Activated T-helper 2 cell treated with anti-CD3 and anti-CD28 coated beads, Interferon-gamma antibody, Interleukin-2, Interleukin-4, amounts not matched to agents 10 μg/mL and 5 μg/mL and 100 μg/mL, durations not matched to agents 14 hours and 24 hours and 36 hours (primary cell): ENCODE measurements at places on chromosomes 2 and 18.

GRCh38 chr2:120392923-120393322, 47.0 kb downstream of the INHBB start:
- H3K27ac ChIP-seq: no peak overlapping the region
- no peaks in the 10 kb centered on the region for H3K36me3 ChIP-seq
- H3K4me1 ChIP-seq: no peaks in the 10 kb centered on the region
- no peak for DNase-seq
- H3K27me3 ChIP-seq: no peaks in the 10 kb centered on the region

- no peaks in the 10 kb centered on the region for H3K36me3 ChIP-seq
- peaks cover 16% of the 10 kb centered on the region for H3K27me3 ChIP-seq
- H3K27ac ChIP-seq: no peak overlapping the region
Observed at GRCh38 chr2:102848366-102848839, 86.6 kb downstream of the TMEM182 start.

DNA sequence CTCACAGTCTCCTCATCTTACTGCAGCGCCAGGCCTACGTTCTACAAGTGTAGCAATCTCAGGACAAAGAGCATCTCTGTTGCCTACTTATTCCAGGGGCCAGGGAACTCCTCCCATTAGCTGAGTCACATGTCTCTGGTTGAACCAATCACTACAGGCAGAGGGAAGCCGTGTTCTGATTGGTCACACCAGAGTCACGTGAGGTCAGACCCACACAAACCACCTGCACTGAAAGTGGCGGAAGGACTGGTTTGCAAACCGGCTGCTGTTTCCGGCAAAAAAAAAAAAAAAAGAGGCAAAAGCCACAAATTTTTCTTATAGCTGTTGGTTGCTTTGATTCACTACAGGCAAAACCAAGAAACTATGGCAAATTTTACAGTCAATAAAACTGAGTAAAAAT, 21.9 kb upstream of the USP14 start:
- H3K36me3 ChIP-seq: no peaks in the 10 kb centered on the region
- H3K4me3 ChIP-seq: no peak overlapping the region
- H3K27ac ChIP-seq: no peak overlapping the region

- no peaks in the 10 kb centered on the region for H3K4me1 ChIP-seq
- H3K36me3 ChIP-seq: no peaks in the 10 kb centered on the region
- no peak overlapping the region for H3K27ac ChIP-seq
- H3K4me3 ChIP-seq: no peak overlapping the region
- no peak for DNase-seq
- H3K27me3 ChIP-seq: no peaks in the 10 kb centered on the region
Observed at GRCh38 chr2:23100406-23100805, 284.6 kb upstream of the KLHL29 start.

GRCh38 chr2:7007488-7007845, 90.3 kb downstream of the RNF144A start:
- DNase-seq: no peak
- no peak overlapping the region for H3K4me3 ChIP-seq
- H3K27me3 ChIP-seq: no peaks in the 10 kb centered on the region
- peaks cover 8% of the 10 kb centered on the region for H3K4me1 ChIP-seq
- H3K36me3 ChIP-seq: peaks cover 11% of the 10 kb centered on the region

DNA sequence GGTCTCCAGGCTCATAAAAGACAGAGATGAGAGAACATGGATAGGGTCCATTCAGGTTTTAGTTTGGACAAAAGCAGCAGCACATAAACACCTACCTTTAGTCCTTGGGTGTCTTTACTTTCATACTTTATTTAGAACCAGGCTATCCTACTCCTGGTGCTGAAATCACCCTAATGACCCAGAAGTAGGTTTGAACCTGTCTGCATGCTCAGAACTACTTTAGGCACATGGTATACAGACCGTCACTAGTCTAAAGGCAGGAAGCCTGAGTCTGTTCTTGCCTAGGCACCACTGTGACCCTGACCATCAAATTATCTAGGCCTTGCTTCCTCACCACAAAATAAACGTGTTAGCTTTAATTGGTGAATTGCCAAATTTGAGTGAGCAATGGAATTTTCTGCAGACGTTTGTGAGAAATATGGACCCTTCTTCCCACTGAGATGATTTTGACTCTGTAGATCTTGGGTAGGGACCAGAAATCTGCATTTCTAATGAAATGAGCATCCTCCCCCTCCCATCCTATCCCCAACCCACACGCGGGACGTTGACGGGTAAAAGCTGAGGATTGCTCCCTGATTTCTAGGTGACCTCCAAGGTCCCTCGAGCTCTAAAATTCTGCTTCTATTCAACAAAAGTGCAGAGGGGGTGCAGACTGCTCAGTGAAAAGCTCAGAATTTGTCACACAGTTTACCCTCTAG, 75.1 kb downstream of the PLEKHM3 start:
- H3K27me3 ChIP-seq: no peaks in the 10 kb centered on the region
- no peak overlapping the region for H3K4me3 ChIP-seq
- H3K36me3 ChIP-seq: no peaks in the 10 kb centered on the region
- no peak overlapping the region for H3K27ac ChIP-seq

GRCh38 chr2:23206650-23207049, 178.3 kb upstream of the KLHL29 start:
- H3K4me1 ChIP-seq: no peaks in the 10 kb centered on the region
- no peak overlapping the region for H3K4me3 ChIP-seq
- DNase-seq: no peak
- no peaks in the 10 kb centered on the region for H3K36me3 ChIP-seq
- H3K27ac ChIP-seq: no peak overlapping the region
- peaks cover 4% of the 10 kb centered on the region for H3K27me3 ChIP-seq

GRCh38 chr18:34049511-34049910, 175.2 kb downstream of the NOL4 start:
- H3K36me3 ChIP-seq: no peaks in the 10 kb centered on the region
- no peak for DNase-seq
- no peaks in the 10 kb centered on the region for H3K4me1 ChIP-seq
- no peak overlapping the region for H3K27ac ChIP-seq

DNA sequence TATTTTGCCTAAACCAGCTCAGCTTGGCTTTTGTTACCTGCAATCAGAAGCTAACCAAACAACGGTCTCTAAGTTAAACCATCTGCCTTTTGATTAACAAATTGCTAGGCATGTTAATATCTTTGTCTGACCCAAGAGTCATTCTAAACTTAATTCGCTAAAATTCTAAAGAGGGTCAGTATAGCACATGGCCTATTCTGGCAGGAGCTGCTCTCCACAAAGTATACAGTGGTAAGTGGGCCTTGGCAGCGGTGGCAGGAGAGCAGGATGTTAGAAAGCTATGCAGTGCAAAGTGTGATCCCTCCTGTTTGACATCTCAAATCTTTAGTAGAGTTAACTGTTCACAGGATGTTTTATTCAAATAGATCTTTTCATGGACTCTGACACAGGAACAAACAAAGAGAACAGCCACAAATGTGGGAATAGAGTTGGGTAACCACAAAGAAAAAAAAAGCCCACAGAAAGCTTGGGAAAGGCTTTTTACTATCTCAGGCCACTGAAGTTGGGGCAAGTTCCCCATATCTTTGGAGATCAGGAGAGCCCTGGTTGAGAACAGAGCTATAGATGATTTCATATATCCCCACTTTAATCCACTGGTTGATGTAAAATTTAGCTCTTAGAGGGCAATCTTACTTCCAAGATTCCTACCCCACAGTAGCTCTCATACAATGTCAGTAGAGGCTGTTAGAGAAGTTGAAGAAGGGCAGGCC, 10.6 kb downstream of the CFAP210 start:
- peaks cover 7% of the 10 kb centered on the region for H3K36me3 ChIP-seq
- H3K27me3 ChIP-seq: peaks cover 7% of the 10 kb centered on the region
- H3K4me3 ChIP-seq: no peak overlapping the region

- DNase-seq: no peak
- H3K27ac ChIP-seq: no peak overlapping the region
- H3K4me3 ChIP-seq: peak overlapping the region; percentile 88
- peaks cover 3% of the 10 kb centered on the region for H3K36me3 ChIP-seq
Observed at GRCh38 chr2:40450066-40450795, 1.7 kb downstream of the SLC8A1 start.

GRCh38 chr2:220103596-220103995, 476.2 kb downstream of the SLC4A3 start:
- no peaks in the 10 kb centered on the region for H3K27me3 ChIP-seq

- H3K27me3 ChIP-seq: no peaks in the 10 kb centered on the region
- peaks cover 37% of the 10 kb centered on the region for H3K36me3 ChIP-seq
- no peak for DNase-seq
- no peak overlapping the region for H3K4me3 ChIP-seq
- peak overlapping the region; percentile 42 for H3K27ac ChIP-seq
Observed at GRCh38 chr2:11757101-11757500, 10.7 kb downstream of the LPIN1 start.

- DNase-seq: no peak
- no peak overlapping the region for H3K27ac ChIP-seq
- no peaks in the 10 kb centered on the region for H3K27me3 ChIP-seq
- H3K4me1 ChIP-seq: peaks cover 53% of the 10 kb centered on the region
Observed at GRCh38 chr2:196274387-196274809, 103.0 kb upstream of the STK17B start.

- DNase-seq: no peak
- H3K36me3 ChIP-seq: no peaks in the 10 kb centered on the region
- peaks cover 2% of the 10 kb centered on the region for H3K27me3 ChIP-seq
Observed at GRCh38 chr2:46487667-46488335, 8.4 kb downstream of the TMEM247 start.

GRCh38 chr18:46732801-46733200, 24.1 kb downstream of the ST8SIA5 start:
- no peaks in the 10 kb centered on the region for H3K4me1 ChIP-seq
- no peak overlapping the region for H3K4me3 ChIP-seq
- DNase-seq: no peak
- H3K27ac ChIP-seq: no peak overlapping the region
- peaks cover 2% of the 10 kb centered on the region for H3K27me3 ChIP-seq

DNA sequence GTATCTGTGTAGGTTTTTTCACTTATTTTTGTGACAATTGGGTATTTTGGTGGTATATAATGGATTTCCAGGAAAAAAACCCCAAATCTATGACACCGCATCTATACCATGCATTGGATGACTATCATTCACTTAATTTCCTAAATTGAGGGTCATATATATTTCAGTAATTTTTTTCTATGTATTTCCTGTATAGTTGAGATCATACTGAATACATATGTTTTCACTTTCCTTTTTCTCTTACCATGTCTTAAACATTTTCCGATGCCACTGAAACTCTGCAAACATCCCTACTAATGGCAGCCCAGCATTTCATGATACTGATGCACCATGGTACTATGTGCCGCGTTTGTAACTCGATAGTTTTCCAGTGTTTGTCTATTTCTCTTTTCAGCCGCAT, 40.4 kb downstream of the CDKL4 start:
- peak overlapping the region; percentile 33 for H3K27ac ChIP-seq
- H3K4me1 ChIP-seq: peaks cover 24% of the 10 kb centered on the region
- H3K4me3 ChIP-seq: no peak overlapping the region

DNA sequence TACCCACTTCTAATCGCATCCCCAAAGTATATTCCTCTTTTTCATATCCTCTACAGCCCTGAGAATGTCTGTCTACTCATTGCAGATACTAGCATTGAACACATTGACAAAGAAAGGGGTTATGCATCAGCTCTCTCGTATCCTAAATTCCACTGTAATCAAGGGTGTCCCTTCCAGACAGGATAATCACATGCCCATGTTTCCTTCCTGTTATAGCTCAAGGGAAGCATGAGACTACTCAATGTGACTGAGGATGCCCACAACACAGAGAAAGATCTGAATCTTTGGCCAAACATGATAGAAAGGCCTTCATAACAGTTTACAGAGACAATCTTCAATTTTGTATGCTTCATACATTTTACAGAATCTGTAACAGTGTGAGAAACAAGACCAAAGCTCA, 69.2 kb downstream of the HIBCH start:
- no peak overlapping the region for H3K4me3 ChIP-seq
- no peak overlapping the region for H3K27ac ChIP-seq
- peaks cover 33% of the 10 kb centered on the region for H3K36me3 ChIP-seq
- H3K4me1 ChIP-seq: no peaks in the 10 kb centered on the region

GRCh38 chr18:55349685-55350084, 238.3 kb downstream of the TCF4 start:
- H3K27me3 ChIP-seq: peaks cover 6% of the 10 kb centered on the region
- H3K4me3 ChIP-seq: no peak overlapping the region
- H3K36me3 ChIP-seq: no peaks in the 10 kb centered on the region
- no peak overlapping the region for H3K27ac ChIP-seq
- no peak for DNase-seq

GRCh38 chr2:6647046-6647445, 218.7 kb downstream of the CMPK2 start:
- no peak overlapping the region for H3K27ac ChIP-seq
- H3K36me3 ChIP-seq: no peaks in the 10 kb centered on the region
- H3K4me1 ChIP-seq: no peaks in the 10 kb centered on the region
- H3K27me3 ChIP-seq: no peaks in the 10 kb centered on the region

DNA sequence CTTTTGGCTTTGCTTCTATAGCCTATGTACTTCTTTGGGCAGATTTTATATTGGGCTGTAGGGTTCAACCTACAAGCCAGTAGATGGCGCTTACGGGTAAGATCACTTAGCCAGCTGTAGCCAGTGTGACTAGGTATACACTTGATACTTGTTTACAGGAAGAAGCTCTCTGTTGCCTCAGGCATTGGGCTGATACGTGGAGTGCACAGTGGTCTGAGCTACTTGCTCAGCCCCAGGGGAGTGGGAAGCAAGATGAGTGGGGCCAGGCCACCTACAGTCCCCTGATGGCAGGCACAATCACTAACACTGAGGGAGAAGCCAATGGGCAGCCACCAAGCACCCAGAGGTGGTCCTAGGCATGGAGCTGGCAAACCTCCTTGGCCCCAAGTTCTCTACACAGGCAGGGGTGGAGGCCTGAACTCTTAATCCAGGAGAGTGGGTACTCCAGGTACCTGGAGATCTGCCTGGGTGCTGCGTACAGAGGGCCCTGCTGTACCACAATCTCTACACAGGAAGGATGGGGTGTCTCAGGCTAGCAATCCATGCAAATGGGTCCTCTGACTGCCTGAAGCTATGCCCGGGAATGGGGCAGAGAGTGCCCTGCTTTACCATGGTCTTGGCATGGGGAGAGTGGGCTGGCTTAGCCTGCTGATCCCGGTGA, 122.2 kb downstream of the NCOA1 start:
- peak overlapping the region; percentile 76 for H3K27ac ChIP-seq
- peak; percentile 30 for DNase-seq
- H3K4me1 ChIP-seq: peaks cover 12% of the 10 kb centered on the region
- no peaks in the 10 kb centered on the region for H3K27me3 ChIP-seq
- H3K4me3 ChIP-seq: no peak overlapping the region

DNA sequence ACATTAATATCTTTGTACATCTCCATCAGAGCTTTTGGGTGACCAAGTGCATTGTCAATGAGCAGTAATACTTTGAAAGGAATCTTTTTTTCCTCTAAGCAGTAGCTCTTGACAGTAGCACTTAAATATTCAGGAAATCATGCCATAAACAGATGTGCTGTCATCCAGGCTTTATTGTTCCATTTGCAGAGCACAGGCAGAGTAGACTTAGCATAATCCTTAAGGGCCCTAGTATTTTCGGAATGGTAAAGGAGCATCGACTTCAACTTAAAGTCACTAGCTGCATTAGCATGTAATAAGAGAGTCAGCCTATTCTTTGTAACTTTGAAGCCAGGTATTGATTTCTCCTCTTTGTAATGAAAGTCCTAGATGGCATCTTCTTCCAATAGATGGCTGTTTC, 121.8 kb upstream of the CWC22 start:
- DNase-seq: no peak
- H3K27ac ChIP-seq: no peak overlapping the region
- peaks cover 2% of the 10 kb centered on the region for H3K4me1 ChIP-seq
- no peaks in the 10 kb centered on the region for H3K36me3 ChIP-seq
- no peak overlapping the region for H3K4me3 ChIP-seq
